ENCODE measurements at places on chromosomes 11 and 22. TPM values are rescaled to one million over a fixed set of nuclear protein-coding genes. Genes with fewer than 3 reads are reported as not detected.

Gene C11orf86
- total RNA-seq = not detected

DNA sequence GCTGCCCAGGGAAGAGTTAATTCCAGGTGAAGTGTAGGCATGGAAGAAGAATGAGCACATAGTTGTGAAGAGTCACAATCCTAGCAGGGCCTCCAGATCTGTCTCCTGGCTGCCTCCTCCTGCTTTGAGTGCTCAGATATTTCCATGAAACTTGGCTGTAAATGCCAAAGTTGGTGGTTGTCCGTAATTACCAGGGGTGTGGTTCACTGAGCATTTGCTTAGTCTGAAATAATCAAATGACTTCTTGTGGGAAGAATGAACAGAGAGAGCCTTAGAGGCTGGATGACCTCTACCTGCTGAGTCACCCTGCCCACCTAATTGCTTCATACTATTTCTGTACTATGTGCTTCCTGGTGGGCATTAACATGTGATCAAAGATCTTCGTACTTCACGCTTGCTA lies 50.9 kb downstream of the APIP start:
- no peak overlapping the region for H3K27ac ChIP-seq
- H3K4me3 ChIP-seq = no peak overlapping the region
- H3K27me3 ChIP-seq = no peaks in the 10 kb centered on the region
- no peaks in the 10 kb centered on the region for H3K4me1 ChIP-seq
- no peaks in the 10 kb centered on the region for H3K36me3 ChIP-seq

DNA sequence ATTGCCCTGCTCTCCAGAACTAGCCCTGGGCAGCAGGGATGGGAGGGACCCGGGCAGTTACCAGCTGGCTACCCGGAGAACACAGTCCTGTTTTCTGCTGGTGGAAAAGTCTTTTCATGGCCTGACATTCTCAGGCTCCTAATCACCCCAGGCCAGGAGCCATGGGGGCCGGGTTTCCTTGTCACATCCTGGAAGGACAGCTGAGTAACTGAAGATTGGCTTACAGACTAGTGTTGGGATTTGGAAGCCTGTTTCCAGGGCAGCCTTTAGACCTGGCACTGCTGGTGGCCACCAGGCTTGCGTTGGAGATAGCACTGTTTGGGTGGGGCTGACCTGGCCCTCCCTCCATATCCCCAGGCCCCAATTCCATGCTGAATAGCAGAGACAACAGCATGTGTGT lies 349.0 kb downstream of the CTTN start:
- peaks cover 3% of the 10 kb centered on the region for H3K36me3 ChIP-seq
- H3K27me3 ChIP-seq = peaks cover 4% of the 10 kb centered on the region
- H3K27ac ChIP-seq = no peak overlapping the region
- H3K4me1 ChIP-seq = no peaks in the 10 kb centered on the region
- no peak for DNase-seq

- H3K4me3 ChIP-seq = peak overlapping the region; percentile 28
- H3K27me3 ChIP-seq = no peaks in the 10 kb centered on the region
- no peaks in the 10 kb centered on the region for H3K4me1 ChIP-seq
- no peak for DNase-seq
- no peak overlapping the region for H3K27ac ChIP-seq
Observed at GRCh38 chr11:75151346-75152047, 590 bp downstream of the SLCO2B1 start.

DNA sequence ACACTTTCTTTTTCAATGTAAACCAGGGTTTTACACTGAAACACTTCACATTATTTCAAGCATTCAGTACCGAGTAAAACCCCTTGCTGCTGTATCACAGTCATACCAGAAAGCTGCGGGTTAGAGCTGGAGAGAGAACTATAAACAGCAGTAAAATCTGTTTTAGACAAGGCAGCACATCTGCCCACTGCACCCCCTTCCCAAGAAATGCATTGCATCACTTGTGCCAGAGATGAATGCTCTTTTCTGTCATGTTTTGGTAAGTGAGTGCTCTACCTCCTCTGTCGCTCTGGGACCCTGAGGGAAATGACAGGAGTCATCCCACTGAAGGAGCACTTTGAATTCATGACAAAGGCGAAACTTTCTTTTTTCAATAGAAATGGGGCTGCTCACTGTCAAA lies 107.2 kb downstream of the MAML2 start:
- no peaks in the 10 kb centered on the region for H3K27me3 ChIP-seq
- H3K36me3 ChIP-seq = no peaks in the 10 kb centered on the region
- H3K4me1 ChIP-seq = peaks cover 4% of the 10 kb centered on the region
- H3K27ac ChIP-seq = peak overlapping the region; percentile 78
- DNase-seq = no peak

- H3K27ac ChIP-seq = peak overlapping the region; percentile 99
- no peaks in the 10 kb centered on the region for H3K36me3 ChIP-seq
- peaks cover 22% of the 10 kb centered on the region for H3K4me1 ChIP-seq
- no peaks in the 10 kb centered on the region for H3K27me3 ChIP-seq
- DNase-seq = peak; percentile 98
- H3K4me3 ChIP-seq = peak overlapping the region; percentile 99
Observed at GRCh38 chr22:39519681-39520225, 609 bp upstream of the ATF4 start.

DNA sequence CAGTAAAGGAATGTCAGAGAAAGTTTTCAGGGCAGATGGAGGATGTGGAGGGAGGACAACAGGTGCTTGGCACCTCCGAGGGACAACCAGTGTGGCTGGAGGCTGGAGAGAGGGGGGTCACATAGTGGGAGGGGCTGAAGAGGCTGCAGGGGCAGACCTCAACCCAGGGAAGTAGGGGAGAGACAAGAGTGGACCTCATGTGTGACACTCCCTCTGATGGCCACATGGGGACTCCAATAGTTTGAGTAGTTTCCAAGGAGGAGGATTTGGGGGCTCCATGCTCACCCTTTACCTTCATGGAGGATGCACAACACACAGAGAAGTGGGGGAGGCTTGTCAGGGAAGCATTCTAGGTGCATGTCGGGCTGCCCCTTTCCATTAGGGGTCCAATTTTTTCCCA lies 35.1 kb upstream of the ASPHD2 start:
- H3K4me1 ChIP-seq = no peaks in the 10 kb centered on the region
- no peak overlapping the region for H3K27ac ChIP-seq
- no peaks in the 10 kb centered on the region for H3K36me3 ChIP-seq
- DNase-seq = no peak

Gene ESAM
- 19.8 TPM for total RNA-seq

- H3K27ac ChIP-seq = peak overlapping the region; percentile 61
- H3K36me3 ChIP-seq = no peaks in the 10 kb centered on the region
- DNase-seq = no peak
- H3K4me3 ChIP-seq = no peak overlapping the region
Observed at GRCh38 chr11:126147208-126148111, 64.0 kb downstream of the RPUSD4 start.

DNA sequence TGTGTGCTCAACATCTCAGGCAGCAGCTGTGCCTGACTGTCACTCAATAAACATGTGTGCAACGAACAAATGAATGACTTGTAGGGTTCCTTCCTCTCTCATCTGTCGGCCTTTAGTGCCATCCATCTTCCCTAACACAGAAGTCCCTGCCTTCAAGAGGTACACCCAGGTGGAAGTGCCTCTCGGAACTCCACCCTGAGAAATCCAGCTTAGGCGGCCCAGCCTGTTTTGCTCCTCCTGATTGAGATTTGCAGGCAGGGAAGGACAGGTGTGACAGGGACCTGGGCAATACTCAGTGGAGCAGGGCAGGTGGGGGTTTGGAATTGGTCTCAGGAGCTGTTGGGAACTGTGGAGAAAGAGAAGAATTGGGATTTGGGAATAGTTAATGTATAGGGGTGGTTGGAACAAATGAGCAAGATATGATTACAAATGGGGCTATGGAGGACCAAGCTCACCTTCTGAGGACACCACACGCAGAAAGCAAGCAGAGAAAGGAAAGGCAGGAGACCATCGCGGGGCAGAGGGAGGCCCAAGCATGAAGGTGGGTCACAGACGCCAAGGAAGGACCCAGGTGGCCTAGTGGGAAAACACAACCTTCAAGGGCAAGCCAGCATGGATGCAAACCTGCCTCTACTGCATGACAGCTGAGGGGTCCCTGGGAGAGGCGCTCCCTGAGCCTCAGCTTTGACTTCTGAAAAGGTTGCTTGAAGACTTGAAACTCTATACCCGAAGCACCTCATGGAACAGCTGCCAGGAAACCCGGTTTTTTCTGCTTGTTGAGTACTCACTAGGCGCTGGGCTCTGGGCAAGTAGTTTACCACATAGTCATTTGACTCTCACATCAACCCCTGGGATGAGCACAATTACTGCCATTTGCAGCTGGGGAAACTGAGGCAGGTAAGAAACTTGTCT lies 40.9 kb upstream of the ANO1 start:
- DNase-seq = no peak
- H3K27me3 ChIP-seq = no peaks in the 10 kb centered on the region
- no peak overlapping the region for H3K27ac ChIP-seq
- H3K4me3 ChIP-seq = no peak overlapping the region
- no peaks in the 10 kb centered on the region for H3K36me3 ChIP-seq
- no peaks in the 10 kb centered on the region for H3K4me1 ChIP-seq

GRCh38 chr22:26770624-26771023 lies 113.2 kb downstream of the MIAT start:
- H3K27me3 ChIP-seq = no peaks in the 10 kb centered on the region
- H3K4me1 ChIP-seq = no peaks in the 10 kb centered on the region
- H3K4me3 ChIP-seq = no peak overlapping the region

- H3K36me3 ChIP-seq = no peaks in the 10 kb centered on the region
- no peak for DNase-seq
- H3K27me3 ChIP-seq = no peaks in the 10 kb centered on the region
- no peak overlapping the region for H3K4me3 ChIP-seq
- H3K27ac ChIP-seq = no peak overlapping the region
Observed at GRCh38 chr11:95650276-95650675, 139.3 kb downstream of the FAM76B start.

DNA sequence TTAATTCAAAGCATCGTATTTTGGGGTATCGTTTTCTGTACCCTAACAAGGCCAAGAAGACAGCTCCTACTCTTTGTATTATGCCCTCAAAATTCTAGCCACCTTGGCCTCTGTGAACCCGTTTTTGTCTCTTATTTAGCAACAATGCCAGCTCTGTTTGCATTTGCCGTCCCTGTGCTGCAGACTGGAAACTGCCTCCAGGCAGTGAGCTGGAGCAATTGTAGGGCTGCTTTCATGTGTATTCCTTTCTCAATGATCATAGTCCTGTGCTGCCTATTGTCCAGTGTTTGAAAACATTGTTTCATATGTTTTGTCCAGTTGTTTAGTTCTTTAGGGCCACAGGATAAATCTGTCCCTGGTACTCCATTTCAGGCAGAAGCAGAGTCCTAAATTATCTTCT lies 19.9 kb upstream of the BACE1-AS start:
- no peaks in the 10 kb centered on the region for H3K36me3 ChIP-seq
- H3K4me3 ChIP-seq = no peak overlapping the region
- no peaks in the 10 kb centered on the region for H3K4me1 ChIP-seq
- no peak overlapping the region for H3K27ac ChIP-seq
- no peak for DNase-seq

Data from breast epithelium (tissue), 4 donors.